ENCODE measurements at places on chromosomes 7 and 10.

DNA sequence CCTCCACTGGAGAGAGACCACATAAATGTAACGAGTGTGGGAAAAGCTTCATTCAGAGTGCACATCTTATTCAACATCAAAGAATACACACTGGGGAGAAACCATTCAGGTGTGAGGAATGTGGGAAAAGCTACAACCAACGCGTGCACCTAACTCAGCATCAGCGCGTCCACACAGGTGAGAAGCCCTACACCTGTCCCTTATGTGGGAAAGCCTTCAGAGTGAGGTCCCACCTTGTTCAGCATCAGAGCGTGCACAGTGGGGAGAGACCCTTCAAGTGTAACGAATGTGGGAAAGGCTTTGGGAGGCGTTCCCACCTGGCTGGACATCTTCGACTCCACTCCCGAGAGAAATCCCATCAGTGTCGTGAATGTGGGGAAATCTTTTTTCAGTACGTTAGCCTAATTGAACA is 20.6 kb downstream of the FAM200A start:
- no peak for DNase-seq

GRCh38 chr7:716636-717035 is 9.9 kb upstream of the DNAAF5 start:
- DNase-seq = no peak

DNA sequence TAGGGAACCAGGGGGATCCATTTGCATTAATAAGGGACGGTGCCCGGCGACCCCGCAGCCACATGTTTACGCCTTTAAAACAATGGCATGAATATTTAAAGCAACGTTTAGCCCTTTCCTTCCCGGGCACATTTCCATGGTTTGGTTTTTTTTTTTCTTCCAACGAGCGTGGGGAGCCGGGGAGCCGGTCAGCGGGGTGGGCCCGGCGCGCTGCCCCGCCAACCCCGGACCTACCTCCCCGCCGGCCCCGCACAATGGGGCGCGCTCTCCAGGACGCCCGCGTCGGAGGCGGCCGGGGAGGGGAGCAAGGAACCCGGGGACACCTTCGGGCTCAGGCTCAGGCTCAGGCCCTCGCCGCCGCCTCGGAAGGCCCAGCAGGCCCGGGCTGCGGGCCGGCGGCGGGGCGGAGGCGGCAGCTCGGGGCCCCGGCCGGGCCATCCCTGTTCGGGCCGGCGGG is 1.0 kb downstream of the SEPHS1 start:
- DNase-seq = no peak

- no peak for DNase-seq
Measured at GRCh38 chr7:44128721-44129582, 5.6 kb upstream of the POLD2 start.

- no peak for DNase-seq
Measured at GRCh38 chr7:129798616-129799349, 154.0 kb downstream of the UBE2H start.

GRCh38 chr7:84735011-84735410 is 451.8 kb downstream of the SEMA3D start:
- DNase-seq = no peak
